HS-5 (cell line): ENCODE measurements at places on chromosomes 7 and 10.

DNA sequence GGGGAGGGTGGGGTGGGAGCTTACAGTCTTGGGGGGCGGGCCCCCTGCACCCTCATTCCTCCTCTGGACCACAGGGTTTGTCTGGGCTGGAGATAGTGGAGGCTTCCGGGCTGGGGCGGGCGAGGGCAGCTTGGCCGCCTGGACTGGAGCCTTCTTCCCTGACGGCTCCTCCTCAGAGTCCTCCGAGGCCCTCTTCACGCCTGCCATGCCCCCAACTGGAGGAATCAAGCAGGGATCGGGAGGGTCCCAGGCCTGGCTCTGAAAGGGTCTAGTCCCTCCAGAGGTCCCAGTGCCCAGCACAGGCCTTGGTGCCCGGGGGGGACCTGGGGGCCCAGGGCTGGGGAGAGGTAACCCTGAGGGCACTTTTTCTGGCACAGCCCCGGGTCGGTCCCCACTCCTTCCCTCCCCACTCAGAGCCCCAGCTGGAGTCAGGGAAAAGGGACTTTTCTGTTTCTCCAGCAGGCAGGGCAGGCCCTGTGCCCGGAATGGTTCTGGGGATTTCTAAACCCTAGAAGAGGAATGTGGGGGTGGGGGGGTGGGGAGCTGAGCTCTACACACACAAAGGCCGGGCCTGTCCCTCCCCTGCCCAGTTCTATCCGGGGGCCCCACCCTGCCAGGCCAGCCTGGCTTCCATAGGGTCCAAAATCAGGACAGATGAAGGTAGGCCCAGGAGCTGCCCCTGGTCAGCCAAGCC, 11.6 kb downstream of the MICALL2 start:
- no peak for DNase-seq

DNA sequence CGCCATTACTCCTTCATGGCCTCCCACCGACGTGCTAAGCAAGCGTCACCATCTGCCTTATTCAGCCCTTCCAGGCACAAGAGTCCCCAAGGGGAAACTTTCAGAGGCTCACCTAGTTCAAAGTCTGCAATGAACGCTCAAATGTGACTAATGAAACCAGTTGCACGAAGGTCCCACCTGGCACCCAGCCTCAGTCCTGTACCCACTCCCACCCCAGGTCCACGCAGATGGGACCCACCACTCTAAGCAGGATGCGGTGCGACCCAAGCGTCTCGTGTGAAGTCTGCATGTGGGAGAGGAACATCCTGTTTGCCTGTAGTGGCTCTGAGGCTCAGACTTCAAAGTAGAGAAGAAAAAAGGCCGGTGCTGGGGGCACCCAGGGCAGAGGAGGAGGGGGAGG, 40.3 kb downstream of the RGS10 start:
- no peak for DNase-seq

GRCh38 chr10:57955076-57955475, 312.6 kb downstream of the IPMK start:
- no peak for DNase-seq

GRCh38 chr7:55533050-55533728, 39.1 kb downstream of the VOPP1 start:
- peak; percentile 13 for DNase-seq

GRCh38 chr7:149828357-149829309, 9.5 kb upstream of the ZNF862 start:
- DNase-seq, result no peak

DNA sequence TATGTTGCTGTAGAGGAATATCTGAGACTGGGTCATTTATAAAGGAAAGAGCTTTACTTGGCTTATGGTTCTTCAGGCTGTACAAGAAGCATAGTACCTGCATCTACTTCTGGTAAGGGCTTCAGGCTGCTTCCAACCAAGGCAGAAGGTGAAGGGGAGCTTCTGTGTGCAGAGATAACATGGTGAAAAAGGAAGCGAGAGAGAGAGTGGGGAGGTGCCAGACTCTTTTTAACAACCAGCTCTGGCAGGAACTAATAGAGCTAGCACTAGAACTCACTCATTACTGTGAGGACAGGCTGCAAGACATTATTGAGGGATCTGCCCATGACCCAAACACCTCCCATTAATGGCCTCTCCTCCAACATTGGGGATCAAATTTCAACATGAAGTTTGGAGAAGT, 94.5 kb downstream of the KIF20B start:
- DNase-seq, result no peak

DNA sequence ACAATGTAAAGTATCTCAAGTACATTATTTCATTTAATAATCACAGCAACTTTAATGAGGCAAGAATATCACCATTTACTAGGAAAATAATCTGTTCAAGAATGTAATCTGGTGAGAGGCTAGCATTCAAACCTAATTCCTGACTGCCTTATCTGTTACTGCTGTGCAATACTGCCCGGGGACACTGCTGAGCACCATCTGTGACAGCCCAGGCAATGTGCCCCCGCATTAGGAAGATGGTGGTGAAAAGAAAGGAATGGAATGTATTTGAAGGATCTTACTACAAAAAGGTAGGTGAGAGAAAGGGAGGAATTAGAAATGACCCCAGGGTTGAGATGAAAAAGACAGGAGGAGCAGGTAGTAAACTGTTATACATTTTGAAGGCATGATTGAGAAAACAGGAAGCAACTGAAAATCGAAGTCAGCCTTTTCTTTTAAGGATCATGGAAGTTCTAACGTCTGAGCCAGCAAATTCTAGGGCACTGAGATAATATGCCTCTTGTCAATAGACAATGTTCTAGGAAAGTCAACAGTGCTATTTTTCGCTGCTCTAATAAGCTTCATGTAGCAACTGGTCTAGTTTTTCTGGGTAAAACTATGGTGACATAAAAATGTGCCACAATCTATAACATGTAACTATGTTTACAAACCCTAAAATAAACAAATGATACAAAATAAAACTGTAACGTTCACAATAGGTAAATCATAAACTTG, 90.4 kb downstream of the ETV1 start:
- DNase-seq, result no peak

- DNase-seq, result peak; percentile 19
Observed at GRCh38 chr7:35596061-35596460, 98.9 kb downstream of the HERPUD2 start.

- DNase-seq, result no peak
Observed at GRCh38 chr7:150340024-150340749, 1.2 kb downstream of the RARRES2 start.

GRCh38 chr10:50544095-50544856, 79.5 kb downstream of the SGMS1 start:
- DNase-seq, result no peak

DNA sequence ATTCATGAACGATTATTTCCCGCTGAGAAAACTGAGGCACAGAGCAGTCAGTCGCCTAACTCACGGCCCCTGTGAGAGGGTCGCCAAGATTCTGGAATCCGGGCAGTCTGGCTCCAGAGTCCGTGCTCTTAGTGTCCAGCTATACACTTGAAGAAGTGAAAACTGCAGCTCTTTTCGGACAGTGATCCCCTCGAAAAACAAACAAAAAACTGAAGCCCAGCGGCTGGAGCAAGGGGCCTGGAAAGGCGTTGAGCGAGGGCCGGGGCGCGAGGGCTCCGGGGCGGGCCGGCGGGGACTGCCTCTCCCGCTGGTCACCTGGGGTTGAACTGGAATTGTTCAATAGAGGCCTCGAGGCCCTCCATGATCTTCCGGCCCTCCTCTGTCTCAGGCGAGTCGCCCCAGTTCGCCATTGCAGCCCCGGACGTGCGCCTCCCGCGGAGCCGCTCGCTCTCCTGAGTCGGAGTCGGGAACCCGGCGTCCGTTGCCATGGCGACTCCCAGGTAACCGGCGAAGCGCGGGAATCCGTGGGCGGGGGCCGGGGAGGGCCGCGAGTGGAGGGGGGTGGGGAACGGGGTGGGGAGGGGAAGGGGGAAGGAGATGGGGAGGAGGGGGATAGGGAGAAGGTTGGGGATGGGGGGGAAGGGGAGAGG, 881 bp downstream of the C10orf67 start:
- no peak for DNase-seq

GRCh38 chr7:75727881-75728593, 10.7 kb downstream of the HIP1 start:
- DNase-seq, result no peak

- DNase-seq, result no peak
Observed at GRCh38 chr10:97923057-97923456, 73.4 kb downstream of the GOLGA7B start.

DNA sequence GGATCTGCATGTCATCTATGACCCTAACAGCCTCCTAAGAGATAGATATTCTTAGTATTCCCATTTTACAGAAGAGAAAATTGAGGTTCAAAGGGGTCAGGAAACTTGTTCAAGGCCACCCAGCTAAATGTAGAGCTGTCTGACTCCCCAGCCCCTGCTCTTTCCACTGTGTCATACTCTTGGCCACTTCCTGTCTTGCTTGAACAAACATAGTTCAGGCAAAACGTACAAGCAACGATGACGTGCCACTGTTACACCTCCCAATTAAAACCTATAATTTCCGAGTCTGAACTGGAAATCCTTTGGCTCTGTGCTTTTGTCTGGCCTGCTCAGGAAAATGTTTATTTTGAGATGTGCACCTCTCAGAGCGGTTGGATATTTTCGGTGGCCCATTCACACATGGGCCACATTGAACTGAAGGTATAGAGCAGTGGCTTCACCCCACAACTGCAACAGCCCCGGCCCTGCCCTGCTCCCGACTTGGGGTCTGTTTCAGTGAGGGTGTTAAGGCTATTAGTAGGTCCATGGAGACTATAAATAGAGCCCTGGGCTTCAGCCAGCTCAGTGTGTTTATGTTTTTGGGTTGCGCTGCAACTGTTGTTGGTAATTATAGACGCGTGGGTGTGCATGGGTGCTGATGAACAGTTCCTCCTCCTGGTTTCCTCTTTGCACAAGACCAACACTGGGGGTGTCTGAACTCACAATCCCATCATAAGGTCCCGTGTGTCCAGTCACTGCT, 172.3 kb upstream of the ADO start:
- no peak for DNase-seq

DNA sequence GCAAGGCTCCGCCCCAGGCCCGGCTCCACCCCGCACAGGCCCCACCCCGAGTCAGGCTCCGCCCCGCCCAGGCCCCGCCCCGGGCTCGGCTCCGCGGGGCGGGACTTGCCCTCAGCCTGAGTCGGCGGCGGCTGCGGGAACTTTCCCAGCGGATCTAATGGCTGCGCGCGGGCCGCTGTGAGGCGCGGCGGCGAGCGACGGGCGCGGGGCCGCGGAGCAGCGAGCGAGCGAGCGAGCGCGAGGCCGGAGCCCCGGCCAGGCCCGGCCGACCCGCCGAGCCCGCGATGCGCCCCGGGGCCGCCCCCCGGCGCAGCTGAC, at the start of gene INPP5A:
Gene INPP5A, plus strand, starts transcription at position 104 of the 318 bp plus-strand sequence. CDS start 310 bp downstream, outside the sequence.
- no peak for DNase-seq

- no peak for DNase-seq
Observed at GRCh38 chr7:99098824-99099498, 44.9 kb downstream of the SMURF1 start.

- DNase-seq, result no peak
Observed at GRCh38 chr7:102253066-102253972, 33.3 kb upstream of the SH2B2 start.

- no peak for DNase-seq
Observed at GRCh38 chr10:31340343-31340742, 21.3 kb downstream of the ZEB1 start.

DNA sequence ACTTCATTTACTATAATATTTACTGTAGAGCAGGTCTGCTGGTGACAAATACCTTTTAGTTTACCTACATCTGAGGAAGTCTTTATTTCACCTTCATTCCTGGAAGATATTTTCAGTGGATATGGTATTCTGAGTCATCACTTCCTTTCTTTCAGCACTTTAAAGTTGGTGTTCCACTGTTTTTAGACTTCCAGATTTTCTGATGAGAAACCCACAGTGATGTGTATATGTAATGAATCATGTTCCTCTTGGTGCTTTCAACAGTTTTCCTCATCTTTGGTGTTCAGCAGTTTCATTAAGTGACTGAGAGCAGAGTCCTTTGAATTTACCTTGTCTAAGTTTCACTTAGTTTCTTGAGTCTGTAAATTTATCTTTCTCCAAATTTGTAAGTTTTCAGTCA, 36.4 kb downstream of the COPG2 start:
- DNase-seq, result peak; percentile 36

GRCh38 chr10:114408968-114409444, 4.7 kb upstream of the AFAP1L2 start:
- DNase-seq, result no peak

- DNase-seq, result peak; percentile 86
Observed at GRCh38 chr10:88157981-88158465, 294.6 kb downstream of the PTEN start.

- no peak for DNase-seq
Observed at GRCh38 chr7:151396328-151396970, 13.4 kb downstream of the WDR86 start.

DNA sequence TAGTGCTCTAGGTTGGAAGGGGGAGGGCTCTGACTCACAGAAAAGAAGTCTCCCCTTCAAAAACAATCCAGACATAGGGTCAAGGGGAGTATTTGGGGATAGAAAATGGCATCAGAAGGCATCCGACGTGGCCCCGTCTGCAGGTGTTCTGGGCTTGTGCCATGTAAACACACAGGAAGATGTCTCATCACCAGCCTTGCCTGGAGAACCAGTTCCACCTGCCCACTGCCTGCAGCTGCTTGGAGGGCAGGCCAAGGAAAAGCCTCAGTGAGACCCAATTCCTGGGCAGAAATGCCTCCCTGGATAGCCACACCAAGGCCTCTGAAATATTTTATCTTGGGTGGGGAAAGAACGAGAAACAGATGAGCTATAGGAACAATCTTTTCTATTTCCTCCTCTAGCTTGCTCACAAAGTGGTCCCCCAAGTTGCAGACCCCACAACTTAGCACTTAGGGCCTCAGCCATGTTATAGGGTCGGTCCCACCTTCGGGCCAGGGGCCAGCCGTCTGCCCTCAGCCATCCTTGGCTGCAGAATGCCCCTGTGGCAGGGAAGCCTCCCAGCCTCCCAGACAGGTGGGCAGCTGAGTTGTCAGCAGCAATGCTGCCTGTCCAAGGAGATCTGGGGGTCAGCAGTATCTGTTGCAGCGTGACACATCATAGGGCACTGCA, 54.3 kb upstream of the ECHDC3 start:
- no peak for DNase-seq

GRCh38 chr10:70584909-70585544, 17.5 kb downstream of the PRF1 start:
- DNase-seq, result no peak

- no peak for DNase-seq
Observed at GRCh38 chr7:35285799-35286198, 31.9 kb upstream of the TBX20 start.

DNA sequence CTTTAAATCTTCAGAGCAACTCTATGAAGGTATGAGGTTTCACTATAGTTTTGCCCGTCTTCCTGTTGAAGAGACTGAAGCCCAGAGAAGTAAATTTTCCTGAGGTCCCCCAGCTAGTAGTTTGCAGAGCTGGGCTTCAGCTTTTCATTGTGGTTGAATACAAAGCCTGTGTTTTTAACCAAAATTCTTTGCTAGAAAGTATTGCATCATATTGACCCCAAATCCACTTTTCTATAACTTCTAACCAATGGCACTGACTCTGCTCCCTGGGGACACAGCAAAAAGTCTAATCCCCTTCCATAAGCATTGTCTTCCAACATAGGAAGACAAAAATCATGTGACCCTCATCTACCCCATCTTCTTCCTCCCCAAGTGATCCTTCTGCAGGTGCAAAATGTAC, 93.0 kb downstream of the KCNMA1 start:
- no peak for DNase-seq
